ENCODE measurements at places on chromosomes 5 and 9.

DNA sequence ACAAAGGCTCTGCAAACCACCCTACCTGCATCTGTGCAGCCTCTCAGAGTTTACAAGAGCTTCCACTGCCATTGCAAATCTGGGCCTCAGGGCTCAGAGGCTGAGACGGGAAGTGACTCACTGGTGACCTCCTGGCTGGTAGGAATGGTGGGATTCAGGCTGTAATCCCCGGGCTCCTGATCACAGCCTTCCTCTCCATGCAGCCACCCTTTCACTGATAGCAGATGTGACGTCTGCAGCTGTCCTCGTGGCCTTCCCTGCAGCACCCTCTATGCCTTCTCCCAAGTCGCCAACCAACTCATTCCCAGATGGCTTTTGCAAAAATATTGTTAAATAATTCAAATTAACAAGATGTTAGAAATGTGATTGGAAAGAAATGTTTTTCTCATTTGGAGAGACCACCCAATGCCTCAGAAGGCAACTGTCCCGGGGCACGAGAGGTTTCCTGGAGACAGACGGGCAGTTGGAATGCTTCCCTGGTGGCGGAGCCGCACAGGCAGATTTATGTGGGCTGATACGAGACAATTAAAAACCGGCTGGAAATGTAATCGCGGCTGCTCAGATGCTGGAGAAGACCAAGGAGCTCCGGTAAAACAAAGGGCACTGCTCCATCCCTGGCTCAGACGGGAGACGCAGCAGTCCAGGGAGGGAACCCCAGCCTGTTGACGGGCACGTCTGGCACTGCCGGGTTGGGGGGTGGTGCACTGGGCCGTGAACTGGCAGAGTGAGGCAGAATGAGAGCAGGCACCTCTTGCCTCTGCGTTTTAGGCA is 34.4 kb upstream of the SLC25A51 start:
- peak; percentile 13 for DNase-seq

GRCh38 chr5:81349161-81349560 is 44.8 kb downstream of the ACOT12 start:
- DNase-seq: no peak

GRCh38 chr9:7139886-7140285 is 382.1 kb downstream of the KDM4C start:
- DNase-seq: no peak

DNA sequence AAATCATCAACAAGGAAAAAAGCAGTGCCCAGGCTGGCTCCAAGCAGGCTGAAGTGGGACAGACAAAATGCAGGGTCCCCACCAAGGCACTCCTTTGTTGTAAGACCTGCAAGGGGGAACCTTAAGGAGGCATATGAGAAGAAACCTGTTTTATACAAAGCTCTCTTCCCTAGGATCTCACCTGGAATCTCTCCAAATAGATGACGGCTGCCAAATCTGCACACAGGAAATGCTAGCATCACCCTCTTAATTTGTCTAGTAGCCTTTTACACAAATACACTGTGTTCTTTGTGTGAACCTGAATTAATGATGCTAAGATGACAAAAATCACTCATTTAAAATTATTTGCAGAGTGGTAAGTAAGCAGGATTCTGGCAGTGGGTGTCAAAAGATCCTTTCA is 280.2 kb downstream of the SPOCK1 start:
- no peak for DNase-seq

- DNase-seq: no peak
Measured at GRCh38 chr5:109829331-109829730, 139.6 kb downstream of the MAN2A1 start.

GRCh38 chr9:124254261-124254682 is 3.5 kb upstream of the NEK6 start:
- no peak for DNase-seq

DNA sequence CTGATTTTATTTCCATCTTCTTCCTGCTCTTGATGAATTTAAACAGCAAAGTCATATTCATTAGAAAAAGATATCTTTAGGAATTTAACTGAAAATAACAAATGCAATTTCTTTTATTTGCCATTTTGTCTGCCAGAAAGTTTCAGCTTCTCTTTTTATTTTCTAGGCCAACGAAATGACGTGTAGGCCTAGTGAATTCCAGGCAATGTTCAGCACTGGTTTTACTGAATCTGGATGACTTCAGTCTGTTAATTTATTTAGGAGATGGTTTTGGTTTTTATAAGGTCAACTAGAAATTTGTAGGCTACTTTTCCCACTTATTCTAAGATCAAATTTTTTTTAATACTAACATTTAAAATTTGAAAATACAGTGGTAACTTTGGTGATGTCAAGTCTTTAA is 129.1 kb upstream of the VCAN start:
- DNase-seq: no peak

GRCh38 chr9:99368341-99369326 is 146.6 kb downstream of the SEC61B start:
- DNase-seq: peak; percentile 91

DNA sequence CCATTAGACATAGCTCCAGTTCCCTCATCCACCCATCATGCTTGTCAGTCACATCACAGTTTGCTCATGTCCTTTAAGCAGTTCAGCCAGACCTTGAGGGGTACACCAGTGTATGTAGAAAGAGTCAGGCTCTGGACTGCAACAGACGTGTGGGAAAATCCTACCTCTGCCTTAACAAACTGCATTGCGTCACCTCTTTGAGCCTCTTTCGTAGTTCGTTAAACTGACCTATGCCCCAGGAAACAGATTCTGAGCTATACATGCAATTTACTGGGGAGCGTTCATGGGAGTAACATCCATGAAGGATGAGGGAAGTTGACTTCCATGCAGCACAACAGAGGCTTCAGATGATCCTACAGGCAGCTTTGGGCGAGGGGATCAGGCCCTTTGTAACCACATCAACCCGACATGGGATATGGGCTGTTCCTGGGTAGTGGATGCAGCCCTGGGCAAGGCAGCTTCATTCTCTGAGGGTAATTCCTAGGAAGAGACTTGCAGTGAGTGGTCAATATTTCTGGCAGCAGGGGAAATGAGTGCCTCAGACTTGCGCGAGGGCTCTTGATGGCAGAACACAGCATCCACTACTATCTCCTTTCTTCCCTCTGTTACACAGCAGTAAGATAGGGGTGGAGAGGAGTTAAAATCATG is 4.3 kb downstream of the SPINK4 start:
- DNase-seq: no peak

GRCh38 chr9:75231167-75231566 is 142.9 kb downstream of the OSTF1 start:
- DNase-seq: no peak

- no peak for DNase-seq
Measured at GRCh38 chr5:54799645-54800044, 185.7 kb downstream of the ESM1 start.

DNA sequence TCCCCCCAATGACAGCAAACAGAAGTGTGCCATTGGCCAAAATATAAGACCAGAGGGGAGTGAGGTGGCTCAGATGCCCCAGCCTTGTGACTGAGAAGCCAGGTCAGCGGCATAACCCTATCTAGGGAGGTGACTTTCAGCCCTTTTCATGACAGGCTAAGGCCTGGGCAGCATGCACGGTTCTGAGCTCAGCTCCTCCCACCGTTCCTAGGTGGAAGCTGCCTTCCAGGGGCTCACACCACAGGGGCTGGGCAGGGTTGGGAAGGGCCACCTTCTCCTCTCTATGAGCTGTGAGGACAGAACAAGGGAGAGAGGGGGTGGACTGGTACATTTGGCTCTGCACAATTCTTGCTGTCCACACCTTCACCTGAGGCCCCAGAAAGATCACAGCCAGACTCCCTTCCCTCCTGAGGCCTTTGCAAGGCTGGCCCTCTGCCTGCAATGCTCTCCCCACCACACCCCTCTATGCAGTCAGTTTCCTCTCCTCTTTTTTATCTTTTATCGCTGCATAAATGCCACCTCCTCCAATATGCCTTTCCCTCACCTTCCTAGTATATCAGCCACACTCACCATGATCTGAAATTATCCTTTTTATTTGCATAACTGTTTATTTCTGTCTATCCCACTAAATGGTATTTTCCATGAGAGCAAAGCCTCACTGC is 5.1 kb upstream of the EGR1 start:
- no peak for DNase-seq

DNA sequence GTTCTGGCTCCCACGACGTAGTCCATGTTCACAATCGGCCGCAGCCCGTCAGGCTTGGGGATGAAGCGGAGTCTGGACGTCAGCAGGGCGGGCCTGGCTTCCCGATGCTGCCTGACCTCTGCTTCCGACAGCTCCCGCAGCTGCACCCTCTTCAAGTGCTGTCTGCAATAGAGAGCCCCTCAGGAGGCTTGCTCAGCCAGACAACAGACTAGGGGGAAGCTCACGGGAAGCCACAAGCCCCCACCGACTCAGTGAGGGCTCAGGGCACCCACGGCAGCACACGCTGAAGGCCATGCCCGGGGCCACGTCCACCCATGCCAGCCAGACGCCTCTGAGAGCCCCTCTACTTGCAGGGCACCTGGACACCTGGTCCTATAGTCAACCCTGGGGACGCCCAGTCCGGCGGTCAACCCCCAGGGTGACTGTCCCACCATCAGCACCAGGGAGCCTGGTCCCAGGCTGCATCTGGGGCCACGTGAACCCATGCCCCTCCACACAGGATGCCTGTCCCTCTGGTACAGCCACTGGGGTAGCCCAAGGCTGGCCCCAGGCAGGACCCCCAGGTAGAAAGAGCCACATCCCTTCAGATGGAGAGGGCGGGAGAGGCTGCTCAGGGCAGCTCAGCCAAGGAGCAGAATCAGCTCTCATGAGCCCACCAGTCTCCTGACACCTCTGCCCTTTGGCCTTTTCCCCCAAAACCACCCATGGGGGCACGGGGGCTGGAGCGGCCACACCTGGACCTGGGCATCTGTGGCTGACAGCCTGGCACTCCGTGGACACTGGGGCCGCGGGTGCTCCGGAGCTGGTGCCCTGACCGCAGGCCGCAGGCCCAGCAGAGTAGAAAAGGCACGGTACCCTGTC is 14.5 kb downstream of the TERT start:
- no peak for DNase-seq

- peak; percentile 46 for DNase-seq
Measured at GRCh38 chr5:103211576-103212561, 46.7 kb upstream of the MACIR start.

DNA sequence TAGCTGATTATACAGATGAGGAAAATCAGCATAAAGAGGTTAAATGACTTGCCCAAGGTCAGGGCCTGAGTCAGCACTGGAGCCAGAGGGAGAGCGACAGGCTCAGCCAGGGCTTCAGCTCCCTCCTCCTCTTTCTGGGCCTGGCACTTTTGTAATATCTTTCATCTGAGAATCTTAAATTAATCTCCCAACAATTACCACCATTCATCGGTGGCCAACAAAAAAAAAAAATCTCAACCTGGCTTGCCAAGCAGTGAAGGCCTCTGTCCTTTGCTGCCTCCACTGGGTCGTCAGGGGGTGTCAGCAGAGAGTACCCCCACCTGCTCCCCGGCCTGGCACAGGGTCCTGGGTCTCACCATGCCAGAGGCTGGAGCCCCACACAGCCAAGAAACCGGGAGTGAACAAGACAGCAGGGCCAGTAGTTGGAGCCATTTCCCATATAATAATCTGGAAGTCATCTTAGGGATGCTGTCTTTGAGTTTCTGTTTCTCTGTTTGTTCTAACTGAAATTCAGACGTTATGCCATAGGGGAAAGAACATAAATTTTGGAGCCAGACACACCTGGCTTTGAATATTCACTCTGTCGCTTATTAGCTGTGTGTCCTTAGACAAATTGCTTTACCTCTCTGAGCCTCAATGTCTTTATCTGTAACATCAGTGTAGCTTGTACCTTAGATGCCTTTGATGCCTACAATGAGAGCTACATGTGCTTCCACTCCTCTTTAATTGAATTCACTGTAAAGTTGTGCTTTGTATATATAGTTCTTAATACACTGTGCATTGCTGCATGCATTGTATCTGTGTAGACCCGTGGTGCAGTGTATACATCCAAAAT is 299.9 kb upstream of the MSX2 start:
- no peak for DNase-seq

GRCh38 chr5:148817606-148818005 is 8.8 kb upstream of the ADRB2 start:
- no peak for DNase-seq

DNA sequence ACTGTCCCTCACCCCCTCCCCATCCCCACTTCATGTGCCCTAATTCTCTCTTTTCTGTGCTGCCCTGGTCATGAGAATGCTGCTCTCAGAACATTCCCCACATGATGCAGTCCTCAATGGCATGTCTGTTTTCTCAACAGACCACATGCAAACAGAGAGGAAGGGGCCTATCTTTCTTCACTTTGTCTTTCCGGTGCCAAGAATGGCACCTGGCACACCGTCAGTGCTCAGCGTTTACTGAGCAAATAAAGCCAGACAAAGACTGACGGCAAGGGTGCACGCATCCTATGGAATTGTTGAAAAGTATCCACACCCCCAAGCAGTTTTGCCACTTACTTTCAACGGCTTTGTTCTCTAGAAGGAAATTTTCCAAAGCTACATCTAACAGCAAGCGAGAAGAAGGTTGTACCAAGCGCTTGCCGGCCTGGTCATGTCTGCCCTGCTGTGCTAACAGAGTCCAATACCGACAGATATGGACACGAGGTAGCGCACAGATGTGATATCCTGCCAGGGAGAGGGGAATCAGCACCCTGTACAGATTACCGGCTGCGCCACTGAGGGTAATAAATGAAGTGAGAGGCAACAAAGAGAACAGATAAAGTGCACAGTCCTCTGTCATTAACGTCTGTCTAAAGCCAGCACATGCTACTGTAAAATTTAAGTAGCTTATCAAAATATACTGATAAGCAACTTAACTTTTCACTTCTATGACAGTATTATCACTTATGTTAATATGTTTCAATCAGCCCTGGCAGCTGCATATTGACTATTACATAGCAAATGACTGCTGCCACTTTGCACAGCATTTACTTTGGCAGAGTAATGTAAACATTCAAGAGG is 251.7 kb downstream of the DENND1A start:
- DNase-seq: peak; percentile 73

DNA sequence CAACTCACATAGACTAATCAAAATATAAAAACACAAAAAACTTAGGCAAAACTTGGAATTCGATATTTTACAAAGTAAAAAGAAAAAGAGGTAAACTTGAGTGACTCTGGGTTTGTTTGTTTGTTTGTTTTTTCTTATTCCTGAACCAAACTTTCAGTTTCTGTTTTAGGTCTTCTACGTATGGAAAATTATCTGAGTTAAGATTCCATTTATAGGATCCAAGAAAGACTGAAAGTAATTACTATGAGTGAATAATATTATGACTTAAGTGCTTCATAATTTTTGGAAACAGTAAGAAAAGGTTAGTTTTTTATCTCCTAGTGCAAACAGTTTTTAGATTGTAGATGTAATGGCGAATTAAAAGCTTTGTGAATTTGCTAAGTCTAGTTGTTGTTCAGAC is 13.2 kb downstream of the ST8SIA4 start:
- peak; percentile 20 for DNase-seq

DNA sequence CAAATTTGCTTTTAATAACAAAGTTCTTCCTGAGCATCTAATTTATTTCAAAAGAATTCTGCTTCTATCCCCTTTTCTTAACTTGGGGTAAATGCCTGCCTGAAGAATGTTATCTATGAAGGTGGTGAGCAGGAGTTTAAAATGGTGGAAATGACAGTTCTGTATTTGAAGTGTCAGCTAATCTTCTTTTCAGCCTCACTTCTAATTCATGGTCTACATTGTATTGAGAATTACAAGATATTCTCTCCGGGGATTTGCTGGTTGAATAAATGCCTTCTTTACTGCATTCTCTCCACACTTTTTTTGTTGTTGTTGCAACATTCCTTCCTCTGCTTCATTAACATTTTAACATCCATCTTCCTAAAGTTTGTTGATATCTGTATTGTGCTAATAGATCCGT is 143.1 kb upstream of the GRIN3A start:
- DNase-seq: no peak
